Stimulated activated CD4-positive, alpha-beta T cell treated with anti-CD3 and anti-CD28 coated beads, Interleukin-4, amount 100 ng/mL, for 4 hours (primary cell): ENCODE measurements at places on chromosomes 6 and 20.

- DNase-seq: peak; percentile 7
These were observed 95.1 kb upstream of the OLIG3 start for GRCh38 chr6:137589067-137589848.

DNA sequence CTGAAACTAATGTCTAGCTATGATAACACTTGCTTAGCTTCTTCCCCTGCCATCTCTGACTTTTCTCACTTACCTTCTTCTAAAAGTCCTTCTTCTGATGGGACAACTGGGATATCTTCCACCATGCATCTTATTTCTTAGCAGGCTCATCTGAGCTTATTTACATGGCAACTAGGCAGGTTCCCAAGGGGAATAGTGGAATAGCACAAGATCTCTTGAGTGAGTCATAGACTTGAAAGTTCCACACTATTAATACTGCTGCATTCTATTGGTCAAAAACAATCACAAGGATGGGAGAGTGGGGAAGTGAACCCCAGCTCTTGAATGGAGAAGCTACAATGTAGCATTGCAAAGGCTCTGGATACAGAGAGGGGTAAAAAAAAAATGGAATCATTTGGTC lies 142.1 kb downstream of the HAO1 start:
- DNase-seq: no peak

DNA sequence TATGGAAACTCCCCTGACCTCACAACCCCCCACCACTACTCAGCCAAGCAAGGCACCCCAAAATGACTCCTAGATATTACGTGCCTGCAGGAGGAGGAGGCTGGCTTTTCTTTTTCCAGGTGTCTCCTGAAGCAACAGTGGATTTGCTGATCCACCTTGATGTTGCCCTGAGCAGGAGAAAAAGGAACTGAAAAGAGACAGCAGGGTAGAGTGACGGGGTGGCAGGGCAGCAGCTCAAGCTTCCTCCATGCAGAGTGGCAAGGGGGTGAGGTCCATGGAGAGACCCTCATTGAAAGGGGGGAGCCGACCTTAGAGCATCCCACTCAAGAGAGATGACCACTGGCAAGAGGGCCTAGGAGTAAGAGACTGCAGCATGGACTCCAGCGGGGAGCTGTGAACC lies 112.0 kb upstream of the SIRPA start:
- no peak for DNase-seq

DNA sequence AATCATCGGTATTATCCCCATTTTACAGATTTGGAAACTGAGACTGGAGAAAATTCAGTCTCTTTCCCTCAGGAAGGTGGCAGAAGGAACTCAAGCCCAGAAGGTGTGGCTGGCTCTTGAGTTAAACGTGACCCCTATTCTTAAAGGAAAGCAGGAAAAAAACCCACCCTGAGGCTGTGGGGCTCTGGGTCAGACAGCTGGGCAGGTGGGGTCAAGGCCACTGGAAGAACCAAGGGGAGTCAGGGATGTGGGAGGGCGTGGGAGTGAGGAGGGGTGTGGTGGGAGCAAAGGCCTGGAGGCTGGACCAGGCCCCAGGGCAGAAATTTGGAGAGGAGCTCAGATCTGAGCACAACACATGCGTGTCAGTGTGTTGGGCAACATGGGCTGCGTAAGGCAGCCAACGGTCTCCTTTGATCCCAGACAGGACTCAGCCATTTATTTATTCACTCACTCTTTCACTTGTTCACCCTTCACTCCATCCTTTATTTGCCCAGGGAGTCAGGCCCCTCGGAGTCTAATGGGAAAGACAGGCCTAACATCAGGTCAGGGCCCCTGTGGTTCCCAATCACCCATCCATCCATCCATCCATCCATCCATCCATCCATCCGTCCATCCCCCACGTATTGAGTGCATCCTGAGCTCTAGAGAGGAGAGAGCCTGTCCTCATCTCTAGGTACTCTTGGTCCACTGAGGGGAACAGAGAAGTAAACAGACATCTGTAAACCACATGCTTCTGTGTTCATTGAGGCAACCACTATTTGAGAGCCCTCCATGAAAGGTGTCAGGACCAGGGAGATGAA lies 165.0 kb downstream of the VEGFA start:
- no peak for DNase-seq

GRCh38 chr20:64006490-64006889 lies 25.6 kb downstream of the PRPF6 start:
- no peak for DNase-seq

DNA sequence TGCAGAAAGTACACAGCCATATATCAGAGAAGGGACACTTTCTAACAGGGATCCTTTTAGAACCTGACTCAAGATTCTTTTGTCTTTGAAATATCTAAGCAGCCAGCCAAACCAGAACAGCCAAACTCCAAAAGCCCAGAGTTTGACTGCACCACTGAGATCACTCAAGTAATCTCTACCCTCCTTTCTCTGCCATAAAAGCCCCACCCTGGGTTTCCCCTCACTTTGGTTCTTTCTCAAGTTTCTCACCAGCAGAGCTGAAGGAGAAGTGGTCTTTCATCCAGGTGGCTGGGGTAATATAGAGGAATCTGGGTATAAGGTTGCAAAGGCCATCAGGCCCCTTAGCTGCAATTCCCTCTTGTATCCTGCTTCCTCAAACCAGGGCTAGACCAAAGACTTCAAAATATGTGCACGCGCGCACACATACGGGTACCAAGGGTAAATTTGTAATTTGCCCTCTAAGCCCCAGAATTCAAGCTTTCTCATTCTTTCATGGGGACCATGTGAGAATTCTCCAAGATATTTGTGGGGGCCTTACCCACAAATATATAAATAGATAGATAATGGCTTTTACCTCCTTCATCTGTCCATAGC lies 42.9 kb downstream of the GPX5 start:
- no peak for DNase-seq

DNA sequence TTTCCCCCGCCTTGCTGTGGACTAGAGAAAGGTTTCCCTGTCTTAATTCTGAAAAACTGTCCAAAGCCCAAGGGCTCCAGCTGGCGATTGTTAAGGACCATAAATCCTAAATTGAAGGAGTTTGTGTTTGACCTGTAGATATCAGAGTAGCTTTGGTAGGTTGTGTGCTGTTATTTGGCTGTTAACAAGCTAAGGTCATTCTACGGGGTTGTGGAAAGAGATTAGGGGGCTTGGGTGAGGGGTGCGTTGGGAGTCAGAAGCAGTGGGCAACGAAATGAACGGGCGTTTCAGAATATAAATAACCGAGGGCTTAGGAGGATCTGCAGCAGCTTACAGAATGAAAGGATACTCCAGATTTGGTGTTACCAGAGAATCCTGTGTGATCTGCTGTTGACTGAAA lies 32.6 kb upstream of the BTN3A2 start:
- no peak for DNase-seq

GRCh38 chr6:113457198-113457597 lies 399.9 kb upstream of the MARCKS start:
- no peak for DNase-seq

- no peak for DNase-seq
These were observed 21.3 kb upstream of the PPARD start for GRCh38 chr6:35321091-35321490.

- peak; percentile 42 for DNase-seq
These were observed 5.6 kb downstream of the SRSF3 start for GRCh38 chr6:36599791-36600209.

DNA sequence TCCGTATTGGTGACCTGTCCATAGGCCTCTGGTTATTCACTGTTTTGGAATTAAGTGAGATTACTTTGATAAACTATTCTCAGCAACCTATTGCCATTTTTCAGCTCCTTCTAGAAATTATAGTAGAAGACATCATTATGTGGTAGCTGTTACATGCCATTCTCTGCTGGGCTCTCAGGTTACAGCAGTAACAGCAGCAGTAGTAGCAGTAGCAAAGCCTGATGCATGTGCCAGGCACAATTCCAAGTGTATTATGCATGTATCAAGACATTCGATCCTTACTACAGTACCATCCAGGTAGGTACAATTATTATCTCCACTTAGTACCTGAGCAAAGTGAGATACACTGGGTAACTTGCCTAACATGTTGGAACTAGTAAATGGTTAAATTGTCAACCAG lies 74.3 kb downstream of the RPS12 start:
- no peak for DNase-seq

- DNase-seq: no peak
These were observed at the start of gene ADGRF4 for GRCh38 chr6:47698342-47698787. Gene ADGRF4, plus strand, starts transcription at chr6:47698580. Its CDS starts 8,666 bp downstream, at chr6:47707246.

DNA sequence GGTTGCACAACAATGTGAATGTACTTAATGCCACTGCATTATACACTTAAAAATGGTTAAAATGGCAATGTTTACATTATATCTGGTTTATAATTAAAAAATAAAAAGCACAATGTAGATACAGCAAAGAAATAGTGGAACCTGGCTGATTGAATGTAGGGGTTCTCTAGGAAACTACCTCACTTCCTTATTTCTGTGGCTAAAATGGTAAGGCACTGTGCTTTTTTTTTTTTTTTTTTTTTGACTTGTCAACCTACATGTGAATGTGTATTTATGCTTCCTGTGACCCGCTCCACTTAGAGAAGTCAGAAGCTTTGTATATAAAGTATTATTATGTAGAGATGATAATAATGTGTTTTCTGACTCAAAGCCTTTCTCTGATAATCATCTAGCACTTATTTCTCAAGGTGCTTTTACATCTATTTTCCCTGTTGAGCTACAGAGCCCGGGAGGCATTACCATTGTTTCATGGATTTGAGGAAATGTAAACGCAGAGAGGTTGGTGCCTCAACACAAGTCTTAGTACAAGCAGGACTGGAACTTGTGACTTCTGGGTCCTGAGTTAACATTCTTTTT lies 55.0 kb downstream of the SOX4 start:
- no peak for DNase-seq

GRCh38 chr20:40218316-40218969 lies 470.6 kb downstream of the MAFB start:
- DNase-seq: no peak

DNA sequence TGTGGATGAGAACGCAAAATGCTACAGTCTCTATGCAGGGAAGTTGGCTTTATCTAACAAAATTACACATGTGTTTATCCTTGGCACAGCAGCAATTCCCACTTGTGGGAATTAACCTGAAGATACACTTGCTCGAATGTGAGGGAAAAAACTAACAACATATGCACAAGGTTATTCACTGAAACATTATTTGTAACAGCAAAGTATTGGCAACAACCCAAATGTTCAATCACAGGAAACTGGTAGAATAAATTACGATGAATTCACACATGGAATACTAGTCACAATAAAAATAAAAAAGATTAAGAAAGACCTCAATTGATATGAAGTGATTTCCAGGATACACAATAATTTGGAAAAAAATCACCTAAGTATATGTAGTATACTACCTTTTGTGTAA lies 68.1 kb upstream of the OGFRL1 start:
- no peak for DNase-seq

- no peak for DNase-seq
These were observed 53.5 kb downstream of the GOPC start for GRCh38 chr6:117548797-117549301.

GRCh38 chr6:85580878-85581267 lies 12.8 kb downstream of the SNX14 start:
- no peak for DNase-seq
